ENCODE measurements at places on chromosomes 2 and 18. TPM values are rescaled to one million over a fixed set of nuclear protein-coding genes. Genes with fewer than 3 reads are reported as not detected.

DNA sequence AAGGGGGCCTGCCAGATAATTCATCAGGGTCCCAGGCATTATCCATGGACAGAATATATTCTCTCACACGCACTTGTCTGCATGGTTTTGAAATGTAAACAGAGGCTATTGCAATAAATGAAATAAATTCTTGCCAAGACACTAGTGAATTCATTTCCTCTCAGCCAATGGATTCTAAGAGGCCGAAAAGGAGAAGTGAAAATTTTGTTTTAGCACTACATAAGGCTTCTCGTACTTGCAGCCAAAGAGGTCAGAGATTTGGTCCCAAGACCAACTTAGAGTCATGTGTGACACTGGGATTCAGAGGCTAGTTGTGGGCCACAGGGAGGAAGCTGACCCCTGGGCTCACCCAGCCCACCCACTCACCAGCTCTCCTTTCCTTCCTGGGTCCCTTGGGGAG is 184.1 kb upstream of the GLI2 start:
- no peak for DNase-seq

The UGT1A6 gene
- total RNA-seq, result 46.5 TPM

DNA sequence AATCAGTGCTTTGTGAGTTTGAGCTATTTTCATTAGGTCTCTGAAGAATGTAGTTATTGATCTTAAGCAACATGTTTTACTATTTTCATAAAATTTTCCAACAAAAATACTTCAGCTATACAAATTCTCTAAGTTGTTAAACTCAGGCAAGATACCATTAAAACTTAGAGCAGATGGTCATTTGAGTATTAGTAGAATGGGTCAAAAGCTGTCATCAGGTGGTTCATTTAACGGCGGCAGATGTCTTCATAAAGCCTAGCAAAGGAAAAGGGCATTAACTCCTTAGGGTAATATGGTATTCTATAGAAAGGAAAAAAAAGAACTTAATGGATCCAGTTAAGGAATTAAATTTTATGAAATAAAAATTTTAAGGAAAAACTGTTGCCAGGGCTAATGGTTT is 19.2 kb downstream of the MIB1 start:
- no peak for DNase-seq

GRCh38 chr2:217897816-217898806 is 104.7 kb downstream of the TNS1 start:
- no peak for DNase-seq

DNA sequence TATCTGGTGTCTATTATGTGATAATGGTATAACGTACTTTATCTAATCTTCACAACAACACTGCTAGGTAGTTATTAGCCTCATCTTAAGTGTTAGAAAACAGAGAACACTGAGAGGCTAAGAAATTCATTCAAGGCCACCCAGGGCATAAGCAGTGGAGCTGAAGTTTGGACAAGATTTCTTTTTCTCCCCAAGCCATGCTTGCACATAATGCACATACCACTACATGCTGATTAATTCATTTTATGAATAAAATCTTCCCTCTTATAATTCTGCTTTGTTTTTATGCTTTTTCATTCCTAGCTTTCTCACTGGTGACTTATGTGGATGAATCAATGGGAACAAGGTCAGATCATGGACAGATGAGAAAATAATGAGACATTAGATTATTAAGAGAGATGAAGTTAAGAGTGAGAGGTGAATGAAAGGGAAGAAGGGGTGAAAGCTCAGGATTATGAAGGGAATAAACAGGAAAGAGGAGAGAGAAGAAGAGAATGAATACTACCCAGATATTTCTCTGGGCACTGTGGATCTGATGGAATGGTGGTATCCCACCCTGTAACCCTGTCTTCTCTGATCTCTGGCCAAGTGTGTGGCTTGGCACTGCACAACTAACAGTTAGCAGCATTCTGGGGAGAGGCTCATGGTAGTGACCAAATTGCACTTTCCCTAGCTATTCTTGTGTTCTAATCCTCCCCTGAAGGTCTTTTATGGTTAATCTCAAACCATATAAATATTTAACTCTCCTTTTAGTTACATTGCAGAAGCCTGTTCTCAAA is 17.7 kb upstream of the GALNT3 start:
- DNase-seq, result no peak

DNA sequence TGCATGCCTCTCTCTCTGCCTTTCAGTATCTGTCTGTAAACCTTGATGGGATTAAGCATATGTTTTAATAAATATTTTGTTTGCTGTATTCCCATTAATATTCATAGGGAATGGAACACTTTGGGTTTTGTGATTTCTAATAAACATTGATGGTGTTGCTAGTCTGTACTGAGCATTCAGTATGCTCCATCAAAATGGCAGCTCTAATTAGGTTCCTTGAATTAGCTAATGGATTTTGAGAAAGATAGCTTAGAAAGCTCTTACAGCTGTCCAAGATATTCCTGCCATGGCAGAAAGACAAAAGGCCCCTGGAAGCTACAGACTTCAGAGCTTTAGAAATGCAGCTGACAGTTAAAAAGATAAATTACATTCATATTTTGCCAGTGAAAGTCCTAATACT is 199.2 kb upstream of the NRP2 start:
- DNase-seq, result no peak

- no peak for DNase-seq
Observed at GRCh38 chr2:127622561-127623387, 23.2 kb upstream of the GPR17 start.

GRCh38 chr2:45843136-45843535 is 191.7 kb downstream of the PRKCE start:
- DNase-seq, result no peak

- peak; percentile 13 for DNase-seq
Observed at GRCh38 chr2:71777946-71778345, 324.6 kb downstream of the DYSF start.

All from liver (tissue), 10 donors.